Muscle of back (tissue), 13 donors: ENCODE measurements at places on chromosomes 11 and 22.

- no peak for DNase-seq
Measured at GRCh38 chr11:120516461-120517389, 5.2 kb downstream of the GRIK4 start.

- DNase-seq = no peak
Measured at GRCh38 chr11:70887542-70887827, 364.9 kb downstream of the SHANK2 start.

DNA sequence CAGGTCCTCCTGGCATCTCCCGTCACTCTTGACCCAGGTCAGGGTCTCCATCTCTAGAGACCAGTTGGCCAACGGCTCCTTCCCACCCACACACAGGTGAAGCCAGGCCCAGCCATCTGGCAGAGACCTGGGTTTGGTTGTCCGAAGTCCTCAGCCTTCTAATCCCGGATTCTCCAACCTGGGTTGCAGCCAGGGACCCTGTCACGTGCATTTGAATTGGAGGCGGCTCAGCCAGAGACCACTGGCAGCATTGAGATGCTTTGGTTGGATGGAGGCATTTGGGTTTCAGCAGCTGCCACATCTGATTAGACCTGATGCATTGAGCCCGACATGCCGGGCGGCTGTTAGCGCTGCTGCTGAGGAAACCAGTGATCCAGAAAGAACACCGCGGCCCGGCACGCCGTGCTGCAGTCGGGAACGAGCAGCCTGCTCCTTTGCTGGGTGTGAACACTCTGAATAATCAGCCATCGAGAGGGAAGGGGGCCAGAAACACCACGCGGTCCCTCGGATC, 163.2 kb downstream of the BRD1 start:
- DNase-seq = no peak

DNA sequence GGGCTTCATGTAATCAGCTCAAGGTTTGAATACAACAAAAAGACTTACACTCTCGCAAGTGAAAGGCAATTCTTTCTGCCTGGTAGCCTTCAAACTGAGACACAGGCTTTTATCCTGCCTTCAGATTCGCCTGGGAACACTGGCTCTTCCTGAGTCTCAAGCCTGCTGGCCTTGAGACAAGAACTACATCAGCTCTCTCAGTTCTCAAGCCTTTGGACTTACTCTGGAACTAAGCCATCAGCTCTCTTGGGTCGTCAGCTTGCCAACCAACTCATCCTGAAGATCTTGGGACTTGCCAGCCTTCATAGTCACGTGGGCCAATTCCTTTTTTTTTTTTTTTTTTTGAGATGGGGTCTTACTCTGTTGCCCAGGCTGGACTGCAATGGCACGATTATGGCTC, 35.7 kb upstream of the LRRC10B start:
- peak; percentile 82 for DNase-seq

- DNase-seq = no peak
Measured at GRCh38 chr22:36196254-36197064, 5.2 kb downstream of the APOL4 start.

- DNase-seq = no peak
Measured at GRCh38 chr22:40433416-40434090, 63.2 kb downstream of the SGSM3 start.

DNA sequence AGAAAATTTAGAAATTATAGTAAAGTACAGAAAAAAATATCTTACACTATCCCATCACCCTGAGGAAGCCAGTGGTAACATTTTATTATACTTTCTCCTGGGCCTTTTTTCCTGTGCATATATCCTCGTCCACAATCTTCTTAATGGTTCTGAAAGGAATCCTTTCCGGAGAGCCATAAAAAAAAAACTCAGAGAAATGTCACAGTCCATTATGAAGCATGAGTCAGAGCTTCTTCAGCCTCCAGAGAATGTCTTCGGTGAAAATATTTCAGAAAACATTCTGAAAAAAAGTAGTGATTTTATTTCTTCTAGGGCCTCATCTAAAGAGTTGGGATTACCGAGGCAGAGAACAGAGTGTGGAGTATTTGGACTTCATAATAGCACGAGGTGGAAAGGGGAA, 163.4 kb downstream of the INSC start:
- DNase-seq = no peak

- DNase-seq = no peak
Measured at GRCh38 chr11:123694551-123694950, 40.1 kb upstream of the SCN3B start.

- DNase-seq = no peak
Measured at GRCh38 chr11:121435551-121436511, 16.3 kb upstream of the SORL1 start.

- no peak for DNase-seq
Measured at GRCh38 chr11:71302534-71302909, 50.1 kb upstream of the SHANK2 start.

DNA sequence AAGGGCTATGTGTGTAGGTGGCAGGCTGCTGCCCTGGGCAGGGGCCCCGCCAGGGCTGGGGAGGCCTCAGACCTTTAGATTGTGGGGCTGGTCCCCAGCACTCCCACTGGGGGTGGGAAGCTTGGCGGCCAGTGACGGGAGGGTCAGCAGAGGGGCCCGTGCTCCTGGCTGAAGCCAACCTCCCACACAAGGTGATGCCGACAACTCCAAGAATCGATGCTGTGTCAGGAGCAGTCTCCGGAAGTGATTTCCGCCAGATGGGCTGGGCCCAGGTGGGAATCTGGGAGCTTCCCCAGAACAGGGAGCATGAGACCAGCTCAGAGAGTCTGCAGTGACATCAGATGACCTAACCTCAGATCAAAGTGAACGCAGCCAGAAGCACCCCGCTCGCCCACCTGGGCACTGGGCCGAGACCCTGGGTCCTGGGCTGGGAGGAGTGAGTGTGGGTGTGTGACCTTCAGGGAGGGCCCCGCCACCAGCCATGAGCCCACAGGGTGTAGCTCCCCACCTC, 7.7 kb downstream of the TRPM5 start:
- no peak for DNase-seq

DNA sequence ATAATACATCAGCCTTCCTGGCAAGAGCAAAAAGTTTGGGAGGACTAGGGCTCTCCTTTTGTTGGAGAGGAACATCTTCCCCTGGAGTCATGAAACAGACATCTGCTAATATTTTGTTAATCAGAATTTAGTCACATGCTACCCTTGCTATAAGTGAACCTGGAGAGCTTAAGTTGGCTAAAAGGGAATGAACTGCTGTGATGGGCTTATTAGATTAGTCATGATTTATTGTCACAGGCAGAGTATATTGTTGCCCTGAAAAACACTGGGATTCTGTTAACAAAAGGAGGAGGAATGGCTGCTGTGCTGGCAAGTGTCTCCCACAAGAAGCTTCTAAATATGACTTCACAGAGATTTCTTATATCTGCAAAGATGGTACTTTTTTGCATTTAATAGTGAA, 16.0 kb downstream of the TCP11L1 start:
- DNase-seq = no peak

GRCh38 chr11:18699269-18699596, 654 bp downstream of the TMEM86A start:
- no peak for DNase-seq

DNA sequence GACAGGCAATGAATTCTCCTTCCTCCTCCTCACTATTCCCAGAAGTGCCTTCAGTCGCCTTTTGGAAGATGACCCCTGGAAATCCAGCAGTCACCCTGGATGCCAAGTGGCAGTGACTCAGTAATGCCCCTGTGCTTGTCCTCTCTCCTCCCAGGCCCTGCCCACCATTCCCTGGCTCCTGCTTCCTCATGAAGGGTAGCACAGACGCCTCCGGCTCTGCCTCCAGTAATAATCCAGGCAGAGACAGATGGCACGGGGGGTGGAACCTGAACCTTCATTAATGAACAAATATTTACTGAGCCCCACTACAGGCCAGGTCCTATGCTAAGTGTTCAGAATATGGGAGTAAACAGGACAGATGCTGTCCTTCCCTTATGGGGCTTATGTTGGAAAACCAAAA, 23.2 kb downstream of the SYT13 start:
- no peak for DNase-seq

DNA sequence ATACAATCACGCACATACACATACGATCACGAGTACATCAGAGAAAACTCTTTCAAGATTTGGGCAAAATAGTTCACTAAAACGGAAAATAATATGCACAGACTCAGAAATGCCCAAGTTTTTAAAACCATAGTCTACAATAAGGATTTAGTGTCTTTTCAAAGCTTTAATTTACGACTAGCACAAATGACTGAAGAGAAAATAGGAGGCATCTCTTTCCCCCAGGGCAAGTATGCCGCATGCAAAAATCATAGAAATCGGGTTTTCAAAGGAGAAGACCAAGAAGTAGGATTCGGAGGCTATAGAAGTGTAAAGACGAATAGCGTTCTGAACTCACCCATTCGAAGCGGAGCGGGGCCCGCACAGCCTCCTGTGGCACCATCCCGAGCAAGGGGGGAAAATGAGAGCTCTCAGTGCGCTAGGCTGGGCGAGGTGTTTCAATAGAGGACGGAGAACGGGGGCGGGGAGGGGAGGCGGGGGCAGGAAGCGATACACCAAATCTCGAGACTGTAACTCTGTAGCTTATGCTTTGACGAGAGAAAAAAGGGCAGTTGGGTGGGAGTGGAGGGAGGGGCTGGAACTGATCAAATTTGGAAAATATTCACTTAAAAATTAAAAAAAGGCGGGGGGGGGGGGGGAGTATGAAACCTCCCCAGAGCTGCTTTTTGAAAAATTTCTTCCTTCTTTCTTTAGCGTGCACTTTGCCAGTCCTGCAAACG, 15.8 kb downstream of the BLID start:
- peak; percentile 95 for DNase-seq

DNA sequence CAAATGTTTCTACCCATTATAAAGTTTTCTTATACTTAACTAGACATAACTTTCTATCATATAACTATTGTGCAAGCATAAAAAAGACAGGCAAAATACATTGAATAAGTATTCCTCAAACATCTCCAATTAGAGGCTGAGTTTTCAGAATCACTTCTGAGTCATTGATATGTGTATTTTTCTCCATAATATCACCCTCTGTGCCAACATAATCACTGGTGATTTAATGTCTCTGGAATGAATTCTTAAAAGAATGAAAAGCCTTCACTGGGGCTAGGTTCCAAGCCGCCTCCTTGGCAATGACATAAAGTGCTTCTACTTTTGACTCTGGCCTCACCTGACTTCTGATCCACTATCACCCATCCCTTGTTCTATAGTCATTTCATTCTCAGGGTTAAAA, 197.0 kb upstream of the E2F8 start:
- DNase-seq = no peak

- DNase-seq = no peak
Measured at GRCh38 chr11:125542709-125543108, 26.6 kb upstream of the EI24 start.

- DNase-seq = no peak
Measured at GRCh38 chr11:7381937-7382336, 103.4 kb upstream of the OLFML1 start.

GRCh38 chr11:128809128-128809527, 58.0 kb downstream of the KCNJ1 start:
- no peak for DNase-seq

DNA sequence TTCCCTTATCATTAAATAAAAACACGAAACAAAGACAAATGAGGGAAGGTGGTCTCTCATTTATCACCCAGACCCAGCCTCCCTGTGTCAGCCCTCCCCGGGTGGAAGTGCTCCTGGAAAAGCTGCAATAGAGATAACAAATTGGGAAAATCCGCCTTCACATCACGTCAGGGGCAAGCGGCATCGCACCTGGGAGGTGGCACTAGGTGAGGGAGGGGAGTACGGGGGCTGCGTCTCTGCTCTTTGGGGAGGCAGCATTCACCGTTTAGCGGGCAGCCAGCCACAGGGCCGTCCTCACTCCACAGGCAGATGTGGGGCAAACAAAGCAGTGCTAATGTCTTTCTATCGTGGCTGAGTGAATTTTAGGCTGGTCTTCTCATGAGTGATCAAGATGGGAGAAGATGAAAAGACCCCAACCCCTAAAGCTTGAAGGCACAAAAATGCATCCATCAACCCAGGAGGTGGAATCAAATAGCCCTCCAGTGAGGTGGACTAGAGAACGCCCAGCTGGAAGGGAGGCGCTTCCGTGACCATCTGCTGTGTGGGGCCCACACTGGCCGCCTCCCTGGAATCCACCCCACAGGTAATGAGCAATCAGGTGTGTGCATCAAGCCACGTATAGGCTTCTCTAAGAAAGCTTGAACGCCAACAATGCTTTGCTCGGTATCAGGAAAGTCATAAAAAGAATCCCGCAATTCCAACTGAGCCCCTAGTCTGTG, 629.5 kb downstream of the BRD1 start:
- no peak for DNase-seq

DNA sequence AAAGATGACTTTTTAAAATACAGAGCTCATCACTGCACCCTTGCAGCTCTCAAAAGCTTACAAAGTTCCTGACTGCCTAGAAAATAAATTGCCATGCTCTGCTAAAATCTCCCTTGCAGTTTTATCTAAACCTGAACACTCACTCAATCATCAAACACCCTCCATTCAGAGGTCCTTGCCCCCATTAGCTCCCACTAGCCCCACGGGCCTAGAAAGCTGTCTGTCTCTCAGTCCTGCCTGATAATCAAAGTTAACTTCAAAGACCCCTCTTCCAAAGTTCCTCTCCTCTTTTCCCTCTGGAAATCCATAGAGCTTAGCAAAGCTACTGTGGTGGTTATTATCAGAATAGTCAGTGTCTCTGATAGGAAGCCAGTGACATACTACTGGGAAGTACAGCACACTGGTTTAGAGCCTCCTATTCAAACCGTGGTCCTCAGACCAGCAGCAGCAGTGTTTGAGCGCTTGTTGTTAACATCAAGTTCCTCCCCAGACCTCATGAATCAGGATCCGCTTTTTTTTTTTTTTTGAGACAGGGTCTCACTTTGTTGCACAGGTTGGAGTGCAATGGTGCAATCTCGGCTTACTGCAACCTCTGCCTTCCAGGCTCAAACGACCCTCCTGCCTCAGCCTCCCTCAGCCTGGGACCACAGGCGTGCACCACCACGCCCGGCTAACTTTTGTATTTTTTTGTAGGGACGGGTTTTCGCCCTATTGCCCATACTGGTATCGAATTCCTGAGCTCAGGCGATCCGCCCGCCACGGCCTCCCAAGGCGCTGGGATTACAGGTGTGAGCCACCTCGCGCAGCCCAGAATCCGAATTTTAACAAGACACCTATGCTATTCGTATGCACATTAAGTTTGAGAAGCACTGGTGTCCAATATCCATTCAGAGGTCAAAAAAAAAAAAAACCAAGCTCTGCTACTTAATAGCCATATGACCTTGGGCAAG, 1.2 kb downstream of the NDUFC2 start:
- DNase-seq = no peak

- no peak for DNase-seq
Measured at GRCh38 chr11:98616098-98616655, 404.6 kb upstream of the CNTN5 start.

- DNase-seq = no peak
Measured at GRCh38 chr11:108431997-108432396, 35.3 kb downstream of the C11orf65 start.

- DNase-seq = no peak
Measured at GRCh38 chr11:19216021-19216420, 14.2 kb upstream of the CSRP3 start.
